NCI-H460 (cell line): ENCODE measurements at places on chromosomes 1 and 21.

DNA sequence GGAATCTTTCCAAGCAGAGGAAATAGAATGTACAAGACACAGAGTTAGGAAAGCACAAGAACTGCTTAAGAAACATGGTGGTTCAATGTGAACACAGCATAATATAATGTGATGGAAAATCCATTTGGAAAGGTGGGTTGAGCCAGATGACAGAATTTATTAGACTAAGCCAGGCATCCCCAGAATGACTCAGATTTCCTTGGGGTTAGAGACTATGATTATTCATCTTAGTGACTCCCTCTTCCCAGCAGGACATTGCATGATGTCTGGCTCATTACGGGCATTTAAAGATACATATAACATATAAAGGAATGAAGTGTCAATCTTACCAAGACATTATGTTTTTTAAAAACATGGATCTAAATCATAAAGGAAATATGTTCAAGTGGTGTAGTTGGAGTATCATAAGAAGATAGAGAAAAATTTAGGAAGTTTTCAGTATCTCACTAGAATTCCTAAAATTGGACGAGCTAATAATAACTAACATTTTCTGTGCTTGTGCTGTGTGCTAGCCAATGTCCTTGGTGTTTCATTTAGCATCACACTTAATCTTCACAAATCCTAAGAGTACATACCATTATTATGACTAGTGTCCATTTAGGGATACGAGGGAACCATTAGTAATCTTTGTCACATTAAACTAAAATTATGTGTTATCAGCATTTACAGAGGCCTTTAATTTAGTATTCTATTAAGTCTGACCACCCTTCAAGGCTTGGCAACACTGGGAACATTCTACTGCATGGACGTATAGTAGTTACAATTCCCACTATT, 41.0 kb upstream of the ST6GALNAC5 start:
- DNase-seq: no peak

- peak; percentile 19 for DNase-seq
These were observed 32.1 kb downstream of the PCSK9 start for GRCh38 chr1:55071477-55071876.

- no peak for DNase-seq
These were observed 128.6 kb downstream of the LHX4 start for GRCh38 chr1:180358649-180359048.

DNA sequence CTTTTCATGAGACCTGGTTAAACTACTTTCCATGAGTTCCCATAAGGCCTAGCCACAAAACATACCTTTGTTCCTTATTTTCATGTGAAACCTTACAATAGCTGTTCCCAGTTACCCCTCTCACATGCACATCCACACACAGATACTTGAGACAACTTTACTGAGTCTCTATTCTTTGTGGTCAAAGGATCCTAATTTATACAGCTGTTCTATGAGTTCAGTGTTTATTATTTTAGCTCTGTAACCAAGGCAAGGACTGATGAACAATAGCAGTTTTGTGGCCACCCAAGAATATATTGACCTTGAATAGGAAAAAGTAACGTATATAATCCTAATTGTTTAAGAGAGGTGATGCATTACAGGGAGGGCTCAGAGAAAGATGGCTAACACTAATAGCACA, 160.5 kb upstream of the CACYBP start:
- no peak for DNase-seq

GRCh38 chr1:63991685-63992084, 211.7 kb upstream of the UBE2U start:
- DNase-seq: no peak

GRCh38 chr21:45639206-45640000, 4.1 kb upstream of the PCBP3 start:
- DNase-seq: no peak

DNA sequence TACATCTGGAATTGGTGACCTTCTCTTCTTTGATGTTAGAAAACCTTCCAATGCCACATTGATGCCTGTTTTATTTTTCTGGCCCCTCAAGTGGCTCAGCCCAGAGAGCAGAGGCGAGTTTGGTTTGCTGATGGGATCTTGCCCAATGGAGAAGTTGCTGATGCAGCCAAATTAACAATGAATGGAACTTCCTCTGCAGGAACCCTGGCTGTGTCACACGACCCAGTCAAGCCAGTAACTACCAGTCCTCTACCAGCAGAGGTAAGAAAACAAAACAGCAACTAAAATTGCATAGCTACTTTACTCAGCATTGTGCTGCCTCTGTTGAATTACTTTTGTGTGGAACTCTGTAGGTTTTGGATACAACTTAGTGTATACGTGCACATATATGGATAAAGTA, 97.6 kb downstream of the CC2D1B start:
- no peak for DNase-seq

DNA sequence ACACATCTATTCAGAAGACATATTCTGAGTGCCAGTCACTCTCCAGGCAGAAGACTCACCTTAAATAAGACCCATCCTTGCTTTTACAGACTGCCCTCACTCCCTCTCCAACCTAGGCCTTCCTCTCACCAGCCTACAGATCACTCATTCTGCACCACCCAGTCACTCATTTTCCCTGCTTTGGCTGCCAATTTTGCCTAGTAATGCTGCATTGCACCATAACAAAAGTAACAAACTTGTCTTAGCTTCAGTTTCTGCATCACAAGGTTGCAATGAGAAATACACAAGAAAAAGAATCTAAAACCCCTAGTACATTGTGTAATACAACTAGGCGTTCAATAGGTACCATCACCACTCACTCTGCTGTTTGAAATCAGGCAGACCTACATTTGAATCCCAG, 292.4 kb downstream of the PLPP3 start:
- DNase-seq: no peak

DNA sequence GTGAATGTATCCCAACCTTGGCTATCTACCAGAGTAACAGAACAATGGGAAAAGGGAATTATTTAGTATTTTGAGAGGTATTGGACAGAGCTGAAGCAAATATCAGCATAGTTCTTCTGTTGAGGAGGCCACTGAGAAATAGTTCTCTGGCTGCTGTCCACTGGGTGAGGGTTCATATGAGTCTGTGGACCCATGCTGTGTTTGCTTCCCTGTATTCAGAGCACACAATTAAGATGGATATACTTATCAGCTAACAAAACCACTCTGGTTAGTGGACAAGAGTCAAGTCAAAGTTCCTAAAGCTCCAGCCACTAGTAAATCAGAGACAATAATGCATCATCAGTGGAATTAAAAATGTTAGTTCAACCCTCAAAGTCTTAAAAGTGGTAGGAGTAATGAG, 66.1 kb downstream of the RGS18 start:
- no peak for DNase-seq

DNA sequence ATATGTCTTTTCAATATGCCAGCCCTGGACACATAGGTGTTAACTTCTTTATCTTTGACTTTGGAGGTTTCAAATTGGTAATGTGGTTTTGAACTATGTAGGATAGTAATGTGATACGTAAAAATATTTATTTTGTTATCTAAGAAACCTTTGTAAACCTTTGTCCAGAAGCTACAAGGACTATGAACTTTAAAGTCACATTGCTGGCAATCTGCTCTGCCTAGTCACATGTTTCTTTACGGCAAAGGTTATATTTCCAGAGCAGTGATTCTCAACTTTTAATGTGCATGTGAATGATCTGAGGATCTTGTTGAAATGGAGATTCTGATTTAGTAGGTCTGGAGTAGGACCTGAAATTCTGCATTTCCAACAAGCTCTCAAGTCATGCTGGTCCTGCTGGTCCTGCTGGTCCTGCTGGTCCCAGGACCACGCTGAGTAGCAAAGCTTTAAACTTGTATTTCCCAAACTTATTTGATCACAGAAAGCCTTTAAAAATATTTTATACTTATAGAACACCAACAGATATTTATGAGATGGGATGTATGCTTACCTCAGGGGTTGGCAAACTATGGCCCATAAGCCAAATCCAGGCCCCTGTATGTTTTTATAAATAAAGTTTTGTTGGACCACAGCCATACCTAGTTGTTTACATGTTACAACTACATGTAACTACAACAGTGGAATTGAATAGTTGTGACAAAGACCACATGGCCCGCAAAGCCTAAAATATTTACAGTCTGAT, 57.9 kb upstream of the QSOX1 start:
- DNase-seq: no peak

GRCh38 chr1:203034422-203035110, 8.3 kb downstream of the PPFIA4 start:
- DNase-seq: no peak

- DNase-seq: no peak
These were observed 78.0 kb downstream of the WDR64 start for GRCh38 chr1:241730031-241730430.

DNA sequence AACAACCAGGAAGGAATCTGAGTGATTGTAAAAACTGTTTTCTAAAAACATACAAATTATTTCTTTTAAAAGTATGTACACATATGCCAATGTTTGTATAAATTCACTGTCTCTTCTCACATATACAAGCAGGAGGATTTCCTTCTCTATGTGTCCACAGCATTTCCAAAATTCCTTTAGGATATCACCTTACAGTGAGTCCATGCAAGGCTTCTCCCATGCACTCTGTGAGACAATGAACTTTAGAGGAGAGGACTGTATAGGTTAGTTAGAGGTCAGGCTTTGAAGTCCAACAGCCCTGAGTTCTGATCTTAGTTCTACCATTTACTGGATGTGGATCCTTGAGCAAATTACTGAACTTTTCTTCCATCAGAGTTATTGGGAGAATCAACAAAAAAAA, 34.1 kb upstream of the USH2A start:
- no peak for DNase-seq

DNA sequence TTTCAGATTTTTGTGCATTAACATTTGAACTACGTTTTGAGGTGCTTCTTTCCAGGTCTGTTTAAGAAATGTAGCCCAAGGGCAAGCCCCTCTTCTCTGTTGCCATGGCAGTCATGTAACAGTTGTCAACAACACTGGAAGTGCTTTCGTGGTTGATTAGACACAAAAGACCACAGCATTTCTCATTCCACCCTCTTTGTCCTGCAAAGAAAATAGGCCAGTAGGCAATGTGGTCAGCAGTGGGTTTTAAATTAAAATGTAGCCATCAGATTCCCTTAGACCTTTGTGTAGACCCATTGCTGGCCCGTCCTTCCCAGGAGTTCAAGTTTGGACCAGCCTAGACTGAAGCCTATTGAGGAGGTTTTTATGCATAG, 35.4 kb downstream of the VANGL1 start:
- DNase-seq: no peak

DNA sequence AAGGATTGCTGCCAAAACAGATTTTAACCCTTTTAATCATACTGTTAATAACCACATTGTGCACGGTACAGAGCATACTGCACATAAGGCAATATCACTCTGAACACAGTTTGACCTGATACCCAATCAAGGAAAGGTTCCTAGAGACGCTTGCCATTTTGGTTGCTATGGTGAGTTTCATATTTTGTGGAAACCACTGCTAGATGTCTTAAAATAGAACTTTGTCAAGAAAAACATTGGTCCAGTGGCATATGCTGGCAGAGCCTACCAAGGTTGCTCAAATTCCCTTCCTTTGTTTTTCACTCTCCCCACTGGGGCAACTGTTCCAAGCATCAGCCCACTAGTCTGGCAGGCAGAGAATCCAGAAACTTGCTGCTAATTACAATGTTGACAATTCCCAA, 114.8 kb upstream of the DPYD start:
- no peak for DNase-seq

GRCh38 chr1:89602871-89603404, 30.0 kb upstream of the LRRC8C start:
- no peak for DNase-seq

- DNase-seq: peak; percentile 5
These were observed 37.7 kb downstream of the SH3GLB1 start for GRCh38 chr1:86741947-86742572.

DNA sequence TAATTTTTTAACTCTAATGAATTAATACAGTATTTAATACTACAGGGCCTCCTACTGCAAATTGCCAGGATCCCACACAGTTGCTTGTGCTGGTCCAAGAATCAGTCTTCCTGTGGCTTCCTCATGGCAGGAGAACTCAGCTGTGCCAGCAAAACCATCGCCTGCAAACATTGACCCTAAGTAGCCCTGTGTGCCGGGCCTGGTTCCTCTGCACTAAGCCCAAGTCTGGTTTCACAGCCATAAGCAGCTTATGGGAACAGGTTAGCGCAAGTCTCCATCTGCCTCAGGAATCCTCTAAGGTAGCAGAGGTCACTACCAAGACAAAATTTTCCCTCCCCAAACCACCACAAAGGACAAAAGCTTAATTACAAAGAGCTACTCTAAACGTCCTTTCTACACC, 216.6 kb downstream of the PLA2G4A start:
- no peak for DNase-seq

DNA sequence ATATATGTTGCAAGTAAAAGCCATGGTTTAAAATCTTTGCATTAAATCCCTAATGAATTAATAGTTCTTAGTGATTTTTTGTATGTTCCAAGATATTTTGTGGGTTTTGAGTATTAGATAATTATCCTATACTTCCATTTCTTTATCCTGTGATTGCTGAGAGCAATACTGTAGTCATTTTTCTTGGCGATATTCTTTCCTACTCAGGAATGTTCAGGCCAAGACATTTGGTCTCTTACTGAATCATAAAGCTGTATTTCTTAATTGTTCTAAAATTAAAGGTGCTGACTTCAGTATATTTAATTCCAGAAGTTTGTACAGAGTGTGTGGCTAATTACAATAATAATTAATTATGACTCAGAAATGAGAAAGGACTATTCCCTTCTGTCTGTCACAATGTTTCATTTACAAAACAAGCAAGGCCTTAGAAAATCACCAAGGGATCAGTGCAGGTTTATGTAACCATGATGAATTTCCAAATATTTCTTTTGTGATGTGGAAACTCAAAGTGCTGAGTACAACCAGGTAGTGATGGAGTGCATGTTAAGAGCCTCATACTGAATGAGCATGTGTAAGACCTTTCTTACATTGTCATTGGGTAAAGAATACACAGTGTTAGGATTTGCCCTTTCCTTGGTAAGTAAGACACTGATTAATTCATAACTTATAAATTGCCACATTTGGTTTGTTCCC, 161.2 kb downstream of the HMCN1 start:
- DNase-seq: no peak

DNA sequence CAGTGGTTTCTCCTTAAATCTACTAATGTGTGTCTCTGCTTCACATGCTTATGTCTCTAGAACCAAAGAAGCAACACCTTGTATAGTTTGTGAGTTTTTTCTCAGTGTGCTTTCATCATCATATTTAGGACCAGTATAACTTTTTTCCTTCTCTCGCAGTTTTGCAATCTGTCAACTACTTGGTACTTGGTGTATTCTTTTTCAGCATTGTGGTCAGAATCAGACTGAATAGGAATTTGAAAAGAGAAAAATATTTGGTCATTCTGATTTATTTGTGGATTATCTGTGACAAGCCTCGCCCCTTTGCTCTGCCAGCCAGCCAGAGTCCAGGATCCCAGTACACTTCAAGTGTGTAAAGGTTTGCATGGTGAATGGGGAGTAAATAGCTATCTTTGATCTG, 122.3 kb downstream of the C1orf21 start:
- no peak for DNase-seq
